Putamen (tissue), 1 donor: ENCODE measurements at places on chromosomes 7 and 10.

DNA sequence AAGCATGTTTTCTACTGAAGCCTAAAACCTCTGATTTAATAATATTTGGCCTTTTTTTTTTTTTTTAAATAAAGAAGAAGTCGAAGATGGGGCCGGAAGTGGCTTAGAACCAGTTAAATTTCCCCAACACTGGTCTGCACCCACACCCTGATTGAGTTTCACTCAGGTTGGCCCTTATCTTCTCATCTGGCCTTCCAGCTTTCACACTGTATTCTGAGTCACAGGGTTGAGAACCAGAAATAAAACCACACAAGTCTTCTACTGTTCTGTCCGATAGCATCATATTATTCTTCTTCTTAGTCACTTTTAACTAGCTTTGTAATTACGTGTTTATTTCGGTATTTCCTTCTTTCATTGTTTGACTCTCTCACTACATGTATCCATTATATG is 9.9 kb downstream of the ZNF365 start:
- no peak for DNase-seq

DNA sequence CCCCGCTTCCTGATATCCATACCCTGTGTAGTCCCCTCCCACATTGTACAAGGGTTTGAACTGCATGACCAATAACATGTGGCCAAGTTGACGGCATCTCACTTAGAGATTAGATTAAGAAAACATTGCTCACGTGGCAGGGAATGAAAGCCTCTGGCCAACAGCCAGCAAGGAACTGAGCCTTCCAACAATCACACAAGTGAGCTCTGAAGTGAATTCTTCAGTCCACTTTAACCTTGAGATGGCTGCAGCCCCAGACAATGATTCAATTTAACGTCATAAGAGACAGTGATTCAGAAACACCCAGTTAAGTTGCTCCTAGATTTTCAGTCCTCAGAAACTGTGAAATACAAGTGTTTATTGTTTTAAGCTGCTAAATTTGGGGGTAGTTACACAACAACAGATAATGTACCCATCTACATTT is 165.9 kb upstream of the PLXNA4 start:
- no peak for DNase-seq

- DNase-seq: no peak
These were observed 84.4 kb downstream of the OTUD1 start for GRCh38 chr10:23523251-23523650.

GRCh38 chr10:26682931-26683330 is 14.6 kb upstream of the PDSS1 start:
- no peak for DNase-seq

DNA sequence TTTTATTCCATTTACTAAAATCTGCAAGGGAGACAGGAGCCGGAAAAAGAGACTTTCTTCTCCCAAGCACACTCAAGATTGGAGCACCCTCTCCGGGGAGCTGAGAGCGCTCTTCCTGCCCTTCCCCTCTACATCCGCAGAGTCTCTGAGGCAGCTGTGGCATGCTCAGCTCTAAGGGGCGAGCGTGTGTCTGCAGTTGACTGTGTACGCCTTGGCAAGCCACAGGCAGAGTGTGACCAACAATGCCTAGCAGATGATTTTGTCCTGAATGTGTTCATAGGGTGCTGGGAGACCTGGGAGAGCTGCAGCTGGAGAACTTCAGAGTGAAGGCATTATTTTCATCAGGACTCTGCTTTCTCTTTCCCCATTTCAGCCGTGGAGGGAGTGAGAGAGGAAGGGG is 20.7 kb downstream of the MTURN start:
- peak; percentile 52 for DNase-seq

DNA sequence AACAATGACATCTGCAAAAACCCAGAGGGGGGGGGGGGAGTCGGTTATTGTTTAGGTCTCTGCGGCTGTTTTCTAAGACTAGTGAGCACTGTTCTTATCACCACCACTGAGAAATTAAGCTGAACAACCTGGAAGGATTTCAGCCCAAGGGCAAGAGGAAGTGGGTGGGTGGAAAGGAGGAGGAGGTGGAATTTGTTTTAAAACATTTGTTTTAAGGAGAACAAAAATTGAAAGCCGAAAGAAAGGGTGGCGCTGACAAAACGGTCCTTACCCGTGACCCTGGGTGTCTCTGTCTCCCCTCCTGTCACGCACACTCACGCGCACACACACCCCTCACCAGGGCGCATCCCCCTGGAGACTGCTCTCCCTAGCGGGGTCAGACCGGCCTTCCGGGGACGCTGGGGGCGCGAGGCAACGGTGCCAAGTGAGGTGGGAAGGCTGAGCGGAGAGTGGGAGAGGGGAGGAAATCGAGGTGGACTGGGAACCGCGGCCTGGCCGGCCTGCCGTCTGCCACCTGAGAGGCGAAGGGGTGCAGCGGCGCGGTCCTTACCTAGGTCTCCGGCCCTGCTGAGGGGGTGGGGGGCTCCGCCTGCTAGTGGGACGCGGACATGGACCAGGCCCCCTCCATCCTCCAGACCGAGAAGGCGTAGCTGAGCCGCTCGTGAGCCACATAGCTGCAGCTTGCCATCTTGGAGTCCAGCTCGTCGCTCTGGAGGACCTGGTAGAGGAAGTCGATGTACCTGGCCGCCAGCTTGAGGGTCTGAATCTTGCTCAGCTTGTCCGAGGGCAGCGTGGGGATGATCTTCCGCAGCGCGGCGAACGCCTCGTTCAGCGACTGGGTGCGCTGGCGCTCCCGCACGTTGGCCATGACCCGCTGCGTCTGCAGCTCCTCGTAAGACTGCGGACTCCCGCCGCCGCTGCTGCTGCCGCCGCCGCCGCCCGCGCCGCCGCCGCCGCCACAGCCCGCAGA is 1.0 kb downstream of the TWIST1 start:
- DNase-seq: no peak

DNA sequence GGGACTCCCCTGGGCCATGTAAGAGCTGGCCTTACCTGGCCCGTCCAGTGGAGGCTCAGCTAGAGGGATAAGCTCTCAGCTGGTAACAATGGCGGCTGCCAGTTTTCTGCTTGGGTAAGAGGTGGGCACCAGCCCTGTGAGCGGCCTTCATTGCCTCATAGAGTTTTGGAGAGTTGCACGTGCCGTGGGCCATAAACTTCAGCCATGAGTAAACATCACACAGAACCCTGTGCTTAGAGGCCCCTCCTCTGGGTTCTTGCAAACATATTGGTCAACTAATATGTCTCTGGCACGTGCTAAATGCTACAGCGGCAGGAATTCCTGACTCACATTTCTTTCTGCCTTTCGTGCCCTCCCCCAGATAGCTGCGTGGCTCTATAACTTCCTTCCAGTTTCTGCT is 103.9 kb upstream of the LEP start:
- DNase-seq: no peak

- no peak for DNase-seq
These were observed 9.8 kb downstream of the HSPA12A start for GRCh38 chr10:116732573-116732972.

DNA sequence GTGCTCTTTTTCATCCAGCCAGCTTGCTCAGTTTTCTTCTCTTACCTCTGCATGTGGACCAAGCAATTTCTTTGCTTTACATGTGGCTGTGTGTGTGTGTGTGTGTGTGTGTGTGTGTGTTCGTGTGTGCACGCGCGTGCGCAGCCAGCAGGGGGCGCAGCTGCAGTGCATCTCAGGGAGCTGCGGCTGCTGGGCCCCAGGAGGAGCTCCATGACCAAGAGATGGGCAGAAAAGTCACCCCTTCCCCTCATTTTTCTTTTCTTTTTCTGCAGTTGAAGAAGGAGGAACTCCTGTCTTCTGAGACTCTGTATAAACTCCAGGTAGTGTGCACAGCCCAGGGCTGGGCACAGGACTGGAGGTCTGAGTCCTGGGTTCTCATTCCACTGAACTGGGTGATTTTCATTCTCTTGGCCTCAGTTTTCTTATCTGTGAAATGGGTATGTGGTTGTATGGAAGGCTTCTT is 41.8 kb downstream of the BLNK start:
- peak; percentile 39 for DNase-seq

DNA sequence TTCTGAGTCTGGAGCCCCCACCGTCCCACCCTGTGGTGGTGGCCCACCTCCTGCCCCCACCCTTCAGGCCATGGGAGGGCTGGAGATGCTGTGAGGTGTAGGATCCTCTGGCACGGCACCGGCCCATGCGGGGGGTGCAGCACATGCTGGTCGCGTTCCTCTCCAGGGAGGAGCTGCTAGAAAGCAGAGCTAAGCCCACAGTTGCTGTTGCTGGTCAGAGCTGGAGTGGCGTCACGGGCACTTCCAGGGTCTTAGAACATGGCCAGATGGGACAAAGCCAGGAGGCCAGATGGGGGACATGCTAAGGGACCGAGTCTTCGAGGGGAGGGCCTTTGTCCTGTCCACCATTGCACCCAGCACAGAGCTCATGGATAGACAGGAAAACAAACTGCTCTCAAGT is 21.6 kb downstream of the AGAP3 start:
- no peak for DNase-seq

DNA sequence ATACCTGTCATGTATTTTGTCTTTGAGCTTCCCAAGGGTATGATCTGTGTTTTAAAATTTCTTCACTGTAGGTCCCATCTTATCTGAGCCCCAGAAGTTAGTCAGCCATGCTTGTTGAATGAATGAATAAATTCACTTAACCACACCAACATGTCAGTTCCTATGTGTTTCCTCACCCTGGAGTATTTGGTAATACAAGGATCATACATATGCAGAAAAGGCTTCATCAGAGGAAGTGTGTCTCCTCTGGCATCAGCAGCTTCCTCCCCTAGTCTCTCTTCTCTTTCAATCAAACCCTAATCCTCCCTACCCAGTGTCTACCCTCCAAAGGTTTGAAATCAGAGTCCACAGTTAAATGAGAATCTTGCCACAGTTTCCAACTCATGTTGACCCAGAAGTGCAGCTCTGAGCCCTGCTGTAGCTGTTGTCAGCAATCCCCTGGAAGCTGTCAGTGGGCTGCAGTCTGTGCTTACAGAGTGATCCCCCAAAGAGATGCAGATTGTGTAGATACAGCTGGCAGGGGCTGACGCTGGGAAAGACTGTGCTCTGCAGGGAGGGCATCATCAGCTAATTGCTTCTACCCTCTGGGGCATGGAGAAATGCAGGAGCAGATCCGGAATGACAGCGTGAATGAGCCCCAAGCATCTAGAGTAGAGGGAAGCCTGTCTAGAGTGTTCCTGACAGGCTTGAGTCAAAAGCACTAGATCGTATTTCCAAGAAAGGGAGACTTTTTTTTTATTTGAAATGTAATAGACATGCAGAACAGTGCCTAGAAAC is 105.0 kb upstream of the WDR11 start:
- DNase-seq: no peak

DNA sequence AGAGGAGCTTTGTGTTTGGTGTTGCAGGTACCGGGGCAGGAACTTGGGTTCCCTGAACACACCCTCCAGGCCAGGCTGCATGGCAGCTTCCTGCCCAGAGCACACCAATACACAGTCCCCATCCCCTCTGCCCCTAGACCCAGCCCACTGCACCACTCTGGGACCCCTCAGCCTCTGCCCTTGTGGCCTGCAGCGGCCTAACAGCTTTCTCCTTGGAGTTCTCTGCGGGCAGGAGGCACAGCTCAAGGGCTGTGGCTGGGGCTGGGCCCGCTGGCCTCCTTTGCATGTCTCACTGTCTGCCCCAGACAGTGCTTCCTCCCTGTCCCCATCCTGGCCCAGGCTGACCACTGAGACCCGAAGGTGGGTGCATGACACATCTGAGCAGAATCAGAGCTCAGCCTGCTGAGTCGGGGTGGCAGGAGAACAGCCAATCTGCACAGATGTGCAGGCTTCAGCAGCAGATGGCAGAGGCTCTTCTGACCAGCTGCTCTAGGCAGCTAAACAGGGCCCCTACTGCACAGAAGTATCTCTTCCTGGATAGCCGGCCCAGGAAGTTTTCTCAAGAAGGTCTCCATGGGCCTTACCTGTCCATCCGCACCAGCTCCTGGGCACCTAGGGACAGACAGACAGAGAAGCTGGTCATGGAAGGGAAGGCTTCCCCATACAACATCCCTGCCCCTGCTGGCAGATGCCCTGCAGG is 20.8 kb downstream of the VSIR start:
- DNase-seq: no peak
